ENCODE measurements at places on chromosomes 4 and X.

DNA sequence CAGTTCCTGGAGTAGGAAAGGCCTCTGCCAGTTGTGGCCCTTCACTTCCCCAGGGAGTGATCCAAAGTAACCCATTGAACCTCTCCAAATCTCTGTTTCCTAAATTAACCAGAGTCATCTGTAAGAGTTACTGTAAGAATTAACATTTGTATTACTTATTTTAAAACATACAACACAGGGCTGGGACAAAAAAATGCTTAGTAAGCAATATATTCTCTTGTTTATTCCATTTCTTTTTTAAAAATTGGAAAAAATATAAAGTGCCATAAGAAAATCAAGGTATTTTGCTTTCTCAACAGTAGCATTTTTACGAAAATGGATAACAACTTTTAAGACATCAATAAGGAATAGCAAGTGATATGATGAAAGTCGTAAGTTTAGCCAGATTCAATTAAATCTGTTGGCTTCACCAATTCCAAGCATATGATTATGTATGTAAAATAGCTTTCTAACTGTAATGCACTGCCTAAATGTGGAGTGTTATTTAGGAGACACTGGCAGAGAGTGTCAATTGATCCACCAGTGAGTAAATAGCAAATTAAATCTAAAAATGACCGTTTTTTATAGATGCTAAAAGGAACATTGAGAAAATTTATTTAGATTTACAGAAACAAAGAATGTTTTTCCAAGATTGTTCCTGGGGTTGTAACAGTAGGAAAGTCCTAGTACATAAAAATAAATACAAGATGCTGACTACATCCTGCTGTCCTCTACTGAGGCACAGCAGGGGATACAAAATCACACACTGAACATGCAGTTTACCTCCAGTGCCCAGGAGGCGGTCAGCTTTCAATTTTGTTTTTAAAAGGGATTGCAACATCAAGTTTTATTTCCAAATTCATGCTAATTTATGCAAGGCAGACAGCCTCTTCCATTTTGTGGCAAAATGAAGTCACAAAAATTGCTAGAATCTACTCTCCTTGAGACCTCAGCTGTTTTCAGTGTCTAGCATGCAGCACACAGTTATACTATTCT, 53.7 kb downstream of the GPM6A start:
- no peak for DNase-seq

- DNase-seq: no peak
Observed at GRCh38 chrX:39667191-39667590, 430.6 kb downstream of the BCOR start.

- DNase-seq: no peak
Observed at GRCh38 chr4:181578911-181579310, 664.3 kb upstream of the TENM3 start.

DNA sequence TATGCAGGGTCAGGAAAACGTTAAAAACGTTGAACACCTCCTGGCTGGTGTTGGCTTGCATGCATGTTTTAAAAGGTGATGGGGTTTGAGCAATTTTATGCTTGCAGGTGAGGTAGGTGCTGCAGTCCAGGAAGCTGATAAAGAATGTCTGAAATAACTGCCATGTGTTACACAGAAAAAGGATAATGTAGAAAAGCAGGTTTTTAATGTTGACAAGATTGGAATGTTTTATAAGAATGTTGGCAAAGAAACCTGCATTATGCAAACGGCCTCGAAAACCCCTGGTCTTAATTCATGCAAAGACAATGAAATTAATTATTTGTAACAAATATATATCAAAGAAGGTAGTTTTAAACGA, 723.7 kb upstream of the AGA start:
- no peak for DNase-seq

- no peak for DNase-seq
Observed at GRCh38 chrX:24355095-24355494, 5.3 kb upstream of the SUPT20HL1 start.

DNA sequence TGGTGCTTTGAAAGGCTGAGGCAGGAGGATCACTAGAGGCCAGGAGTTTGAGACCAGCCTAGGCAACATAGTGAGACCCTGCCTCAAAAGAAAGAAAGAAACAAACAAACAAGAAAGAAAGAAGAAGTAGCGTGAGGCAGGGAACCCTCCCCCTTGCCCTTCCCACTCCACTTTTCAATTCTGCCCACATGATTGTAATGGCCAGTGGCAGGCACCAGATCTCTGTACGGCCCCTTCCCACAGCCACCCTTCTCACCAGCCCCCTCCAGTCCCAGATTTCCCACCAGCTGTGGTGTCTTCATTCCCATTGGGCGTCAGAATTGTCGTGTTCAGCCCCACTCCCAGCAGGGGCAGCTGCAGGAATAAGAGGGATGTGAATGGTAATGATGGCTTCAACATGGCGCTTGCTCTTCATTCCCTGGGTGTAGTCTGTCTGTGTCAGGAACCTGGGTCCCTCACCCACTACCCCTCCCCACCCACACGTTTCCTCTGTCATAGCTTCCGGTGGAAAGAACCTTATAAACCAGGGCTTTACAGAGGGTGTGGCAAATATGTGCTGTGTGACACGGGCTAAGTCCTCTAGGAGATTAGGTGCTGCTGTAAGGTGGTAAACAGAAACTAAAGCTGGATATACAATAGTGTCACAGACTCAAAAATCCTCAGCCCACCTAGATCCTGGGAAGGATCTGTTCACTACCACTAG, at the start of gene IL2RG:
Gene IL2RG (minus strand): TSS at position 437 of the 703 bp plus-strand sequence. CDS start 38 bp downstream, at position 399.
- no peak for DNase-seq

GRCh38 chr4:34422472-34423175, 1821.7 kb downstream of the ARAP2 start:
- no peak for DNase-seq

DNA sequence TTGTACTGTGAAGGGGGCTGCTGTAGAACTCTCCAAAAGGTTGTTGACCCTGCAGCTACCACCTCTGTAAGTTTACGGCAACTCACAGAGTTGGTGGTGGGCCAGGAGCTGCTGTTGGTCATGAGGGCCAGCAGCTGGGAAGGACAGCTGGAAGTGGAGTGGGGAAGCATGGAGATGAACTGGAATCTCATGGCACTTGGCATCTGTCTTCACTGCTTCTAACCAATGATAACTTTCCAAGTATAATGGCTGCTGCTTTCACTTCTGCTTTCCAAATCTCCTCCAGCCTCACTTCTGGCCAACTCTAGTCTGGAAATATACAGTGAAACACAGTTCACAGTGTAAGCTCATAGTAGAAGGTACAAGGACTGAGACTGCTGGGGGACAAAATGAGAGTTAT, 126.5 kb upstream of the INTU start:
- DNase-seq: no peak

DNA sequence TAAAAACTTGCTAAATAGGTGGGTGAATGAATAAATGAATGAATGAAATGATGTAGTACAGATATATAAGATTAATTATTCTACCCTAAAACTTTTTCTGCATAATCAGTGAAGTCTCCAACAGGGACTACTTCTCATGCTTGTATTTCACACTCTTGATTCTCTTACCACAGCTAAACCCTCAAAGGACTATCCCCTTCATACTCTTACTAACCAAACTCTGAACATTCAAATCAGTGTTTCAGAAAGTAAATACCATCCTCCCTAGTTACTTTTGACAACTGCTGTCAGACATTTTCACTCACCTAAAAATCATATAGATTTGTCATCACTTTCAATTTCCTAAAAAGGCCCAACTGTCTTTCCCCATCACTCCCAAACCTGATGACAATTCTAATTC, 234.3 kb upstream of the HHIP start:
- no peak for DNase-seq

DNA sequence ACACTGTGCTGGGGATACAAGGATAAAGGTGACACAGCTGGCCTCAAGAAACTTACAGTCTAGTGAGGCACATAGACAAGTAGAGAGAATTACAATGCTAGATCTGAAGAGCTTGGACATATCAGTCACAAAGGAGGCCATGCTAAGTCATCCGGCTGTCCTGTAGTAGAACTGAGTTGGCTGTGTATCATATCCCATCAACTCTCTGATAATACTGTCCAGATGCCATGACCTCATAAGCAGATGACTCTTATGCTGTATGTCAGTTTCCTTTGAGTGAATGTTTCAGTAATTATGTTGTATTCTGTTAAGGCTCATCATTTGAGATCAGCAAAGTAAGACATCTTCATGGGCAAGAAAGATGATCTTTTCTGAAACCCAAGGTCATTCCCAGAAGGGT, 442.9 kb downstream of the MID1IP1 start:
- no peak for DNase-seq

GRCh38 chr4:4532371-4533154, 9.3 kb downstream of the STX18 start:
- no peak for DNase-seq

DNA sequence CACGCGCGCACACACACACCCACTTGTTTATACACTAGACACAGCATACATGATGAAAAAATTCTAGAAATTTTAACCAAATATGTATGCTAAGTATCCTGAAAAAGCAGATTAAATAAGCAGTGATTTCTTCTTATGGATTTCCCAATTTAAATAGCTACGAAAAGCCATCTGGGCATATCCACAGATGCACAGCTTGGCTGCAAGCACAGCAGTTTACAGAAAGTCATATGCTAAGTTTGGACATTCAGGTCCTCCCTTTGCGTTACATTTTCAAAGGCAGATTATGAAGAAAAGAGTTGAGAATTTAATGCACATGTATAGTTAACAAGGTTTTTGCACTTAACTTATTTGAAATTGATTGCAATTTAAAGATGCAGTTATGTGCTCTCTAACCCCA, 542.2 kb upstream of the EPHA5 start:
- no peak for DNase-seq

- DNase-seq: no peak
Observed at GRCh38 chr4:10031668-10032590, 10.6 kb upstream of the SLC2A9 start.

- no peak for DNase-seq
Observed at GRCh38 chr4:47209833-47210232, 178.5 kb downstream of the GABRB1 start.

DNA sequence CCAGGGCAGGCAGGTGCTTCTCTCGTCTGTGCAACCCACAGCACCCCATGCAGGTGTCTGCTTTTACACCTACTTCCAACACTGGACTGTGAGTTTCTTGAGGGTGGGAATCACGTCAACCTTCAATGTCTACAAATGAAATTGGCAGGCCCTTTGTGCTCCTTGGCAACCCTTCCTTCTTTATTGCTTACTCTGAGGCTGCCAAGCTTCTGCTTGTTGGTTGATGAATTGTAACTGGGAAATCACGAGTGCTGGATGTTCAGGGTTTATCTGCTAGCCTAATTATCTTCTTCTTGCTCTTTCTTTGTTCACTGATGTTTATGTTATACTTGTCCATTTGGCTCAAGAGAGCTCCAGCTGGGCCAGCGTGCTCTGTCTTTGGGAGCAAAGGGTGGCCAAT, 2.5 kb upstream of the DGAT2L6 start:
- DNase-seq: no peak

GRCh38 chrX:111867236-111867635, 8.7 kb upstream of the TRPC5OS start:
- no peak for DNase-seq

DNA sequence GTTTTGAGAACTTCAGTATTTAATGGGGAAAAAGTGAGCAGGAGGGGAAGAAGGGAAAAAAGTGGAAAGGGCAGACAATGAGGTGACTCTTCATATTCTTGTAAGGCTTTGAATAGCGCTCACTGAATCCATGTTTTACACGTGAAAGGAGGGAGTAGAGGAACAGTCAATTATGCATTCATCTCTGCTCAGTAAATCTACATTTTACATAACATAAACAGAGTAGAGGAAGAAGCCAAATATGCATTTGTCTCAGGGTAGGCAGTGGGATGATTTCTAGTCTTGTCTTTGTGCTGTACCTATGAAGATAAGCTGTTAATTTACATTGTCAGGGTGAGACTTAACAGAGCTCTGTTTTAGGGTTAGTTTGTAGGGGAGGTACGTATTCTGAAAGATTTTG, 19.4 kb upstream of the ELF2 start:
- DNase-seq: no peak

GRCh38 chr4:30770049-30770549, 49.9 kb downstream of the PCDH7 start:
- no peak for DNase-seq

GRCh38 chr4:139282065-139282720, 2.2 kb upstream of the MGARP start:
- DNase-seq: no peak

DNA sequence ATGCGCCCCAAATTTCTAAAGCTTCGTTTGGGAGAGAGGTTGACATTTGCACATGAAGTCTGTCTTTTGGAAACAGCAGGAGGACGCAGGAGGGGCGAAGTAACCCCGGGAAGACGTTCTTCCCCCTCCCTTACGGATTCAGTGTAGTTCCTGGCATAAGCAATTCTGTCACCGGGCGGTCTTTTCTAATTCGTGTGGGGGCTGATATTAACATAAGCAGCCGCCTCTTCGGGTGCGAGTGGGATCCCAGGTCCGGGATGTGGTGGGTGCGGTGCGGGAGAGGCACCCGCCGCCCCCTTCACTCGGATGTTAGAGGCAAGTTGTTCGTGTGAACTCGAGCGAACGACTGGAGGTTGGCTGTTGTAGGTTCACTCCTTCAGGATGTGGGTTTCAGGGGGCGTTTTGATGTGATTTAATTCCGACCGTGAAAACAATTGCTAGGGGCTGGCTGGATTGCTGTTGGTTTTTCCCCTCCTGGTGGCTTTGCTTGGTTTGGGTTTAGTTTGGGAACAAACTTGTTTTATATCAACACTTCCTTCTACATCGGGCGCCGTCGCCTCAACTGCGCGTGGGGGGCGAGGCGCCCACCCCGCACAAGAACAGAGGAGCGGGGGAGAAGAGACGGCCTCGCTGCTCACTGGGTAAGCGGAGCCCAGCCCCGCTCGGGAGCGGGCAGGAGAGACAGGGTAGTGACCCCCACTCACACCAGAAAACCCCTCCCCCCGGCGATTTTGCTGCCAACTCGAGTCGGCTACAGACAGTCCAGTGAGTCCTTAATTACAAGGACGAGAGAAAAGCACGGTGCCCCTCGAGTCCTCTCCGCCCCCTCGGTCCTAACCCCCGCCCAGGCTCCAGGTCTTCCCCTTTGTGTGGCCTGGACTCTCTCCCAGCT, 2.9 kb upstream of the LEF1 start:
- no peak for DNase-seq

DNA sequence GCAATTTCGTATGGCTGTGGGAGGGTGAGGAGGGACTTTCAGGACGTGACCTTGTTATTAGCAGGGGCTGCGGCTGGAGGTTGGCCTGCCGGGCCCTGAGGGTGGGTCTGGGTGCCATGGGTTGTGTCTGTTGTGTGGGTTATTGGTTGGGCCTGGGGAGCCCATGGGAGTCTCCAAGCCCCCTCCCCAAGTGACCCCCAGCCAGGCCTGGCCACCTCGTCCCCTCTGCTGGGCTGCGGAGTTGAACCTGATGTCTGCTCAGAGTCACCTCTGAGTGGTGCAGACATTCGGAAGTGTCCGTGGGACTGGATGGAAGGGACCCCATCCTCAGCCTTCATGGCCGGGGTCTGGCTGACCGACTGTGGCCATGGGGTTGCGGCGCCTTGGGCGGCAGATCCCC, 67.7 kb downstream of the TRMT44 start:
- no peak for DNase-seq

Data from T1000 (cell line).